ENCODE measurements at places on chromosomes 7 and 10.

DNA sequence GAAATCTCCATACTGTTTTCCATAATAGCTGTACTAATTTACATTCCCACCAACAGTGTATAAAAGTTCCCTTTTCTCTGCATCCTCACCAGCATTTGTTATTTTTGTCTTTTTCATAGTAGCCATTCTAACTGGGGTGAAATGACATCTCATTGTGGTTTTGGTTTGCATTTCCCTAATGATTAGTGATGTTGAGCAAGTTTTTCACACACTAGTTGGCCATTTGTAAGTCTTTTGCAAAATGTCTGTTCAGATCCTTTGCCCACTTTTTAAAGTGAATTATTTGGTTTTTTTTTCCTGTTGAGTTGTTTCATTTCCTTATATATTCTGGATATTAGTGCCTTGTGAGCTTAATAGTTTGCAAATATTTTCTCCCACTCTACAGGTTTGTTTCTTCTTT lies 101.0 kb upstream of the NFE2L3 start:
- no peak for DNase-seq

- DNase-seq, result no peak
These were observed 9.5 kb upstream of the RBM20 start for GRCh38 chr10:110634527-110635209.

DNA sequence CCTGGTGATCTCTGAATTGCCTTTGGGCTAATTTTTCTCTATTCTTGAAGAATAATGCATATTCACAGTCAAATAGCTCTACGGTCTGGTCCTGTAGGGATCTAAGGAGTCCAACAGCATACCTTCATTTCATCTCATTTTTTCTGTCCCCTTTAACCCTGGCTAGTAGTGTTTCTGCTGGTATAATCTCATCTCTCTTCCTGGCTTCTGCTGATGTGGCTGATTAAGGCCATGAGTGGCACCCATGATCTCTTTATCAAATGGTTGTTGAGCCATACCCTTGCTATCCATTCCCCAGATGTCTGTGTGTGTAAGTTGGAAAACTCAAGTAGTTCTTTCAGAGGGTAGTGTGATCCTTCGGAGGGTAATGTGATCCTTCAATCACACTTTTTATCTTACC lies 119.5 kb downstream of the MARCHF5 start:
- no peak for DNase-seq

DNA sequence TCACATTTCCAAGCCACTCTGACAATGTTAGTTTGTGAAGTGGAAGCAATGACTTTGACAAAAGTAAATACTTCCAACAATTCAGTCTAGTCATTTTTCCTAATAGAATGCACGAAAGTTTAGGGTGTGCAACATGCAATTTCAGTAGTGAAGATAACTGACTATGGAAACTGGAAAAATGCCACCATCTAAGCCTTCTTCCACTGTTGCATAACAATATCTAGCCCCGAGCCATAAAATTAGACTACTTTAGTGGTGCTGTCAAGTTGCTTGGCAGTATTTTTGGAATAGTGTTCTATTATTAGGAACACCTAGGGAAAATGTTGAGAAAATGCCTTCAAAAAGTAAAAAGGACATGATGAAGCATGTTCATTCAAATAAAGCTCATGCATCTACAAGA lies 17.9 kb downstream of the SEMA3A start:
- no peak for DNase-seq

- no peak for DNase-seq
These were observed 101.5 kb downstream of the FOXL3 start for GRCh38 chr7:391411-391951.

- no peak for DNase-seq
These were observed 65.9 kb upstream of the KCND2 start for GRCh38 chr7:120207037-120207436.

- no peak for DNase-seq
These were observed 11.8 kb downstream of the NCOA4 start for GRCh38 chr10:46018453-46019176.

- no peak for DNase-seq
These were observed 184.9 kb downstream of the PTEN start for GRCh38 chr10:88048312-88048711.

- no peak for DNase-seq
These were observed 55.2 kb downstream of the NRP1 start for GRCh38 chr10:33279276-33279675.

Data from cortex of kidney (tissue), 1 donor.